ENCODE measurements at places on chromosomes 7 and 10.

DNA sequence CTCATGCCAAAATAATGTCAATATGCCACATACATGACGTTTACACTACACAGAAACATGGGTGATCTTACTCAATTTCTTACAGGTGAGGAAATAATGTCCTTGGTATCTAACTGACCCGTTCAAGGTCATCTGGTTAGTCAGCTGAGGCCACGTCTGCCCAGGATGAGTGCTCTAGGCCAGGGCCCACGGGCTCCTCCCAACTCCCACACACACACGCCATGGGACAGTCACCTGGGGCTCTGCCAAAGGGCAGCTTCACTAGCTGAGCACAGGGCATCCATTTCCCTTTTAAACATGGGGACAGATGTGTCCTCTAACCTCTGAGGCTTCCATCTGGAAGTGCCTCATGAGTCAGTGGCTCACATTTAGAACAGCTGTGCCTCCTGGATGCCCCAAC lies 123.9 kb downstream of the TNS3 start:
- DNase-seq: peak; percentile 92

GRCh38 chr10:110175406-110175805 lies 32.0 kb upstream of the MXI1 start:
- DNase-seq: no peak

DNA sequence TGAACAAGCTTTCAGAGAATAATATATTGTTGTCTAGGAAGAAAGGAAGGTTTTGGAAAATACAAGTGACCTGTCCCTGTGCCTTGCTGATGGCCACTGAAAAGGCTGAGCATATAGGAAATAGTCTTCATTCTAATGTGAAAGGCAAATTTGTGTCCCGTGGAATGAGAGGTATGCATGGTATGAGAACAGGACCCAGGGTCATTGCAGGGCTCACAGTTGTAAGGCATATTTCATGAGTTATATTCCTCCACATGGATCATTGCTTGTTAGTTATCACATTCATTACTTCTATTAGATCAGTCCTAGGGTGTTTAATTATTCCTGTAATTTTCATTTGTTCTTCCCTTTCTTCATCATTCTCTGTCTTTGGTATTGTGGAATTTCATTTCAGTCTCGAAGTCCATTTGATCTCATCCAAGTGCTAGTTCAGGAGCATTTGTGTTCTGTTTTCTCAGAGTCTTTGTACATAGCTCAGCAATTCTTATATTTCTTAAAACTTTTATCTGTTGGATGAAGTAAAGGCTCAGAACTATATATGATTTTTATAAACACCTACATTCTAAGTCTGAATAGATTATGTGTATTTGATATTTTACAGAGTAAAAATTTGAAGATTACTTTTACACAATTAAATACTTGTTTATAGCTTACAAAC lies 39.4 kb upstream of the ARHGAP21 start:
- peak; percentile 61 for DNase-seq

- DNase-seq: no peak
These were observed 325.9 kb upstream of the SMIM30 start for GRCh38 chr7:113444261-113444660.

DNA sequence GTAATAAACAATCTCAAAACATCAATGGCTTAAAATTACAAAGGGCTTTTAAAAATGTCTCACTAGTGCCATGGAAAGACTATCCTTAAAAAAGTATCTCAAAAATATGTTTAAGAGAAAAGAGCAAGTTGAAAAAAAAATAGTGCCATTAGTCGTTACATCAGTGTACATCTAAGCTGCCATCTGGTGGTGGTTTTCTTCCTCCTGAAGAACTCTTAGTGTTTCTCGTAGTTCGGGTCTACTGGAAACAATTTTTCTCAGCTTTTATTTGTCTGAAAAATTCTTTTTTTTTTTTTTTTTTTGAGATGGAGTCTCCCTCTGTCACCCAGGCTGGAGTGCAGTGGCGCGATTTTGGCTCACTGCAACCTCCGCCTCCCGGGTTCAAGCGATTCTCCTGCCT lies 5.9 kb upstream of the GARIN1A start:
- DNase-seq: peak; percentile 27

DNA sequence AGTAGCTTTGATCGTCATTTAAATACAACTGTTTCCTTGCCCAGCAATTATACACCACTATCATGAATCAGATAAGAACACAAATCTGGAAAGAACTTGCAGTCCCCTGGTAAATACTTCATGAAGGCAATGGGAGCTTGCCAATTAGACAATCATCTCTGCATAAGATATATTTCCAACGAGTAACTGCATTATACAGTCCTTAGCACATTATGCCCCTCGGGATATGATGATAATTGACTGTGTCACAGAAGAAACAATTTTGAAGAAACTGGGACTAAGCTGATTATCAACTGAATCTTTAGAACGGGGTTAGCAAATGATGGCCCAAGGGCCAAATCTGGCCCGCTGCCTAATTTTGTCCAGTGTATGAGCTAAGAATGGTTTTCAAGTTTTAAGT lies 155.7 kb downstream of the TRIL start:
- DNase-seq: no peak

DNA sequence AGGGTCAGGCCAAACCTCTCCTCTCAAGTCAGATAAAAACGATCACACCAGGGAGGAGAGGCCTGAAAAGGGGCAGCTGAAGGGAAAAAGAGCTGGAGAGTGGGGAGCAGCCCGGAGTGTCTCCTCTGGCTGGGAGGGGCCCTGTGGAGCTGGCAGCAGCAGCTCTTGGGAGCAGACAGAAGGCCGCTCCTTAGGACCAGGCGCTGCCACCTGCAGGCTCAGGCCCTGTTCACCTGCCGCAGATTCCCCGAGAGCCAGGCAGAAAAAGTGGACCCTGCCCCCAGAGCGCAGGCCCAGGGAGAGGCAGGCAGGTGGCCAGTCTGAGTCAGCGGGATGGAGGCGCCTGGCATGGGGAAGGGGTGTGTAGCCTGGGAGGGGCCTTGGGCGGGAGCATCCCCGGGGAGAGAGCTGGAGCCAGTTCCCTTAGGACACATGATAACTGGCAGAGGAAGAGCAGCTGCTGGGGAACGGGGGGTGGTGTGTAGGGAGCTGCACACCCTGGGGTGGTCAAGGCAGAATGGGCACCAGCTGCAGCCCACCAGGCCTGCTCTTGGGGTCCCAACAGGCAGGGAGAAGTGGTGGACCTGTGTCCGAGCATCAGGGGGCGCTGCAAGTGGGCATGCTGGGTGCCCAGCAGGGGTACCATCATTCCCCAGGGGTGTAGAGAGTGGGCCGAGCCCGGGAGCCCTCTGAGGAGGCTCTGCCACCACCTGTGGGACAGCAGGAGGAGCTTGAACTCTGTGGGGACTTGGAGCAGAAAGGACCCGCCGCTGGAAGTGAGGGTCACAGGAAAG lies 177.2 kb upstream of the RHEB start:
- DNase-seq: no peak

DNA sequence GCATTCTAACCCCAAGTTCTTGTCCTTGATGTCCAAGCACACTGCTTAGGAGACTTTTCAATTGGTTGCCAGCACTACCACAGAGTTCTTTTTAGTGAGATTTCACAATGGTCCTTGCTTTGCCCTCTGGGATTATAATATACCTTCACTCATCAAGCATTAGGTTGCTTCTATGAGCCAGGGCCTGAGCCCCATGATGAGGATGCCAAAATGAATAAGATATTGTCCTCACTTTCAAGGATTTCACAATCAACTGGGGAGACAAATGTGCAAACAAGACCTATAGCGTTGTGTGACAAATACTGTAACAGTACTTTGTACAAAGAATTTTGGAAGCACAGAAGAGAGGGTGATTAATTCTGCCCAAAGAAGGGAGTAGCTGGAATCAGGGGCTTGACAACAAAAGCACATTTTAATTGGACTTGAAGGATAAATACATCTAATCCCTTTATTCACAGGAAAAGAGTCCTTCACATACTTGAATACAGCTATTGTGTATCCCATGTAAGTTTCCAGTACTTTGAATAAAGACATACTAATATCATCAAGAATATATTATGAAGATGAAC lies 263.6 kb upstream of the LRRN3 start:
- DNase-seq: no peak

DNA sequence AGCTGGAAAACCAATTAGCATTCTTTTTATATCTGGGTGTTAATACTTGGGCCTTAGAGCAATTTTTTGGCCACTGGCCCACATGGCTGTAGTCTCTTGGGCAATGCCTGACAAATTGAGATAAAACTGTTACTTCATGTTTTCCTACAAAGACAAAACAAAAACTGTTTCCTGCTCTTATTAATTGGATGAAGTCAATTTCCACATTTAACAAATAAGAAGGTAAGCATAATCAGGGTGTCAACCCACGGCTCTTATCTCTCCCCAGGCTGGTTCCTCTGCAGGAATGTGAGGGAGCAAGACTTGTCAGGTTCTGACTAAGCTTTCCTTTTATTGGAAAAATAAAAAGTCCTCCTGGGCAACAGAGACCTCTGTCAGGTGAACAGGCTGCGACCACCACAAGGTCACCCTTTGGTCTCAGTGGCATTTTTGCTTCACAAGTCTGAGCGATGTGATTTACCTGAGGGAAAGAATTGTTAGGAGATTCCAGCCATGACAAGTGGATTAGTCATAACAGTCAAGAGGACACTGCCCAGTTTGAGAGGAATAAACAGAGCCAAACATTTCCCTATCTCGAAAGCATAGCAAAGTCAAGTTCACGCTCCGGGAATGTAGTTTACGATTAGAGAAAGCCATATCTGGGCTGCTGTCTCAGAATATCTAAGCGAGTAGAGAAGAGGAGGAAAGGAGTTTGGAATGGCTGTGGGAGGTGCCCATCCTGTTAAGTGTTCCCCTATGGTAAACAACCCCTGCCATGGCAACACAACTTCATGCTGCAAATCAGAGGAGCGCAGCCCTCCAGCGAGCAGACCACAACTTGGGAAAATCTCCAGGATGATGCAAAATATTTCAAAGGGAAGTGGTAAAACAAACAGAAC lies 144.4 kb downstream of the TES start:
- peak; percentile 62 for DNase-seq

GRCh38 chr10:125035136-125035535 lies 93.2 kb downstream of the ZRANB1 start:
- peak; percentile 96 for DNase-seq

DNA sequence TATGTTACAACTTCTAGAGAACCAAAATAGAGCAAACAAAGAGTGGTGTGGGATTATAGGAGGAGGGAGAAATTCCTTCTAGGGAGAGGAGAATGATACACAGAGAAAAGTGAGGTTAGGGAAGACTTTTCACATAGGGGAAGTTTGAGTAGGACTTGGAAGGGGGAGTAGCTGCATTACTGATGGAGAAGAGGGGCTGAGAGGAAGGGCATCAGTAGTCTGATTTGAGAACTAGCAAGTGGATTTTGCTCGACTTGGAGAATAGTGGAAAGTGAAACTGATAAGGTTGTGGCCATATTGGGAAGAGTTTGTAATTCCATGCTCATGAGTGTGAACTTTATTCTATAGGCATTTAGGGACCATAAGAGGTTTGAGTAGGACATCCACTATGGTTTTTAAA lies 6.1 kb downstream of the NRF1 start:
- DNase-seq: peak; percentile 17

Data from hepatic stellate cell (primary cell).